ENCODE measurements at places on chromosomes 2 and 18.

DNA sequence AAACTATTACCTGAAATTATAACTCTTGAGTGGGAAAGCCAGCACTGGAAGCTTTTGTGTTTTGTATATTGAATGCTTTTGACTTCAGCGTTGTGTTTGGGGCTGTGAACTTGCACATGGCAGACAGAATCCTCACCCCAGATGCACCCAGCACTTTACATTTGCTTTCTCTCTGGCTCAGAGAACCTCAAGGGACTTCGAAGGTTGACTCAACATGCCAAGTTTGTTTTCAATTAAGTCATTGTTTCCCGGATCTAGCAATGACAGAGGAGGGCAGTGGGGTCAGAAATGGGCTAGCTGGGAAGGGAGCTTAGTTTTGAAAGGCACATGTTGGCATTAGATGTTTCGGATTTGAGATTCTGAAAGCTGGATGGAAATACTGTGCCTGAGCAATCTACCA lies 22.4 kb downstream of the TET3 start:
- no peak for DNase-seq

- no peak for DNase-seq
Measured at GRCh38 chr2:187988348-187988747, 303.3 kb upstream of the GULP1 start.

DNA sequence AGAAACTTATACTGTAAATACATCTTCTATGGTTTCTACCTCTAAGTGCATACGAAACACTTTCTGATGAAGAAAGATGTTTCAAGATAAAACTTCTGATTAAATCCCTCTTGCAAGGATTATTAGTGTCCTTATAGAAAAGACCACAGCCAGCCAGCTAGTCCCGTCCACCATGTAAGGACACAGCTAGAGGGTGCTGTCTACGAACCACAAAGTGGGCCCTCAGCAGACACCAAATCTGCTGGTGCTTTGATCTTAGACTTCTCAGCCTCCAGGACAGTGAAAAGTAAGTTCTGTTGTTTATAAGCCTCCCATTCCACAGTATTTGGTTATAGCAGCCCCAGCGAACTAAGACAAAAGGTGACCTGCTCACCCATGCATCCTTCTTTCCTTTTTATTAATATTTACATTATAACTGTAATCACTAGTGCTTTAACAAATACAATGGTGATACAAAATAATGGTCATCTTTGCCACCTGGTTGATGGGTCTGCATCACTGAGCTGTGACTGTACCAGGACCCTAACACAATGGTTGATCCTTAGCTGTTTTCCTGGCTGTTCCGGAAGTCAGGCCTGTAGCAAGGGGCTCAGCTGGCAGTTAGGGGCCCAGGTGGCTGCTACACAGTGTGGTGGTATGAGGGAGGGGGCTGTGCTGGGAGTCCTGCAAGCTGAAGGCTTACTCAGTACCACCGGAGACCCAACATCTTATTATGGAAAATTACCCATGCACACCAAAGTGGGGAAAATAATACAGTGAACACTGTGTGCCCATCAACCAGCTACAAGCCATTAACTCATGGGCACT lies 108.5 kb upstream of the SMAD7 start:
- peak; percentile 32 for DNase-seq

GRCh38 chr18:7601936-7602335 lies 34.8 kb downstream of the PTPRM start:
- DNase-seq: no peak

- DNase-seq: no peak
Measured at GRCh38 chr2:180356676-180357075, 349.6 kb upstream of the CWC22 start.

GRCh38 chr18:36628435-36629137 lies 200.2 kb downstream of the TPGS2 start:
- DNase-seq: no peak

DNA sequence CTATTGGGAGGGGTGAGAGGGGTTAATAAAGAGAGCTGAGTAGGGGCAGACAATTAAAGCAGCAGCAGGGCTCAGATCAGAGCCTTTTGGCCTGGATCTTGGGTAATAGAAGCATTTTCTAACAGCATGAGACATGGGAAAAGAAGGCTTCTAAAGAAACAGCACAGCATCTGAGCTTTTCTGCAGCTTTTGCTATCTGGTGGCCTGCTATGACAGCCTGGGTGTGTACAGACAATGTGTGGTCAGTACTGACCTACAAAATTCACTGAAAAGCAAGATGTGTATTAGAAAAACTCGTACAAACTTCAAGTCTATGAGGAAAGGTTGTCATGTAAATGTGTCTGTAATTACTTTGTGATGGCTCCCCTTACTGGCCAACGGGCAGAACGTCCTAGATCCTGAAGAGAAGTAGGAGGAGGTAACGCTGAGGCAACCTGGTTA lies 95.6 kb downstream of the GALNT3 start:
- peak; percentile 68 for DNase-seq

DNA sequence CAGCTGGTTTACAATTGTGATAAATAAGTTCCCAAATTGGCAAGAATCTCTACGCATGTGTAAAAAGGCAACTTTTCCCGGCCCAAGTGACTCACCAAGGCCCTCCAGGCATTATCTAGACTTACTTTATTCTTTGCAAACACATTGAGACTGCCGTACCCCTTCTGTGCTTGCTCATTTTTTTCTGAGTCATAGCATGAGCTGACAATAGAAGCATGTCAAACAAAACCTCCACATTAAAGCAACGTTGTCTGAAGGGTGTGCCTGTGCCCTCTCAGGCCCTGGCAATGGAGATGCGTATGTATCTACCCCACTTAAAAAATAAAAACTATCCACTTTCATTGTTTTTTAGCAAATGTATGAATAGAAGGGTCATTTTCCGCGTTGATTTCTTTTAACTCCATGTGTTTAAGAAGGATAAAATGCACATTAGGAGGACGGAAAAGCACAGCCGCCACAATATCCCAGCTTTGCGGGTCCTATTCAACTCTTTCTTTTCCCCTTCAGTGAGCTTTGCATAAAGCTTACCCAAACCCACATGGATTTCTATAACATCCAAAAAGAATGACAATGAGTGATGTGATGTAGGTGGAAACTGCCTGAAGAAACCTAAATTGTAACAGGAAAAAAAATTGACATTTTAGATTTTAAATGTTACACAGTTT lies 298.2 kb downstream of the CDCA7 start:
- DNase-seq: peak; percentile 90

DNA sequence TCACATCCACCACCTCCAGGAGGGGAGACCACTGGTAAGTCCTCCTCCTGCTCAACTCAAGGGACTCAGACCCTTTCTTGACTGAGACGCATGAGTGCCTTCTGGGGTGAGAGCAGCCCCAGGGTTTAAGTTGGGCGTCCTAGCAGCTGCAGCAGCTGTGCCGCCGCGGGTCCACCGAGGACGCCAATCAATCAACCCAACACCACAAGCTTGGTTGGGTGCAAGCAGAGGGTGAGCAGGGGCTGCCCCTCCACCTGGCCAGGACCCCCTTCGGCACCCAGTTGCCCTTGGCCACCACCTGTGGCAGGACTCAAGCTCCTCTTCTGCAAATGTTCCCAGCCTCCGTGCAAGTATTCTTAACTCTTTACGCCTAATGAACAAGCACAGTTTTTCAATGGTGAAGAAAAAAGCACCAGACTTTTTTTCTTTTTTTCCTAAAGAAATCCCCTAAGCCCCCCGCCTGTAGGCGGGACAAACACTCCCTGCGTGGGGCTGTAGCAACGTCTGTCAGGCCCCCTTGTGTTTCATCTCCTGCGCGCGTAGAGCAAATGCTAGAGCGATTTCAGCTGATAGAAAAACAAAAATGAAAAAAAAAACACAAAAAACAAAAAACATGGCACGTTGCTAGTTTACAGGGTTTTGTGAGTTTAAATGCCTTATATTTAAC lies 197.1 kb downstream of the LOXHD1 start:
- DNase-seq: no peak

DNA sequence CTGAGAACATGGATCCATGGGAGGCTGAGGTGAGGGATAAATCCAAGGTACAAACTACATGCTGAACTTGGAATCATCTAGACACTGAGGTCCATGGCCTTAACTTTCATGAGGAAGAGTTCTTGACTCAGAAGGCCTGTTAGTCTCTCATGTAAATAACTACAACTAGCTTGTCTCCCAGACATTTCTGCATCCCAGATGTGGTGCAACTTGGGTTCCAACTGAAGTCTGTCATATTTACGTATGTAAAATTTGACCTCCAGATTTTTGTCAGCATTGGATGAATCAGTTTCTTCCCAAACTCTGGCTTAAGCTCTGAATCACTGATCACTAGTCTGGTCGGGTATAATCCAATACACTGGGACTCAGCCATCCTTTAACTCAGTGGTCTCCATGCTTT lies 306.9 kb downstream of the PDE11A start:
- DNase-seq: no peak
